ENCODE measurements at places on chromosomes 1 and 21. TPM values are rescaled to one million over a fixed set of nuclear protein-coding genes. Genes with fewer than 3 reads are reported as not detected.
A peak's percentile ranks its signal among the peaks of the same experiment; 100 is the strongest.

DNA sequence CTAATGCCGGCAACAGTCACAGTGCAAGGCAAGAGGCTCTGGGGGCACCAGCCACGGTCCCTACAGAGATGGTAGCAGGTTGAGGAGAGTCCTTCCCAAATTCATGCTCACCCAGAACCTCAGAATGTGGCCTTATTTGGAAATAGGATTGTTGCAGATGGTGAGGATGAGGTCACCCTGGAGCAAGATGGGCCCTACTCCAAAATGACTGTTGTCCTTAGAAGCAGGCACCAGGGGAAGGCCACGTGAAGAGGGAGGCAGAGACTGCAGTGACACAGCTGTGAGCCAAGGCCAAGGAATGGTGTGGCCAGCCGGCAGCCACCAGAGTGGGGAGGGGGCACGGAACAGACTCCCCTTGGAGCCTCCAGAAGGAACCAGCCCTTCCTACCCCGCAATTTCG is 70.8 kb upstream of the CLDN14 start:
- no peak for DNase-seq

DNA sequence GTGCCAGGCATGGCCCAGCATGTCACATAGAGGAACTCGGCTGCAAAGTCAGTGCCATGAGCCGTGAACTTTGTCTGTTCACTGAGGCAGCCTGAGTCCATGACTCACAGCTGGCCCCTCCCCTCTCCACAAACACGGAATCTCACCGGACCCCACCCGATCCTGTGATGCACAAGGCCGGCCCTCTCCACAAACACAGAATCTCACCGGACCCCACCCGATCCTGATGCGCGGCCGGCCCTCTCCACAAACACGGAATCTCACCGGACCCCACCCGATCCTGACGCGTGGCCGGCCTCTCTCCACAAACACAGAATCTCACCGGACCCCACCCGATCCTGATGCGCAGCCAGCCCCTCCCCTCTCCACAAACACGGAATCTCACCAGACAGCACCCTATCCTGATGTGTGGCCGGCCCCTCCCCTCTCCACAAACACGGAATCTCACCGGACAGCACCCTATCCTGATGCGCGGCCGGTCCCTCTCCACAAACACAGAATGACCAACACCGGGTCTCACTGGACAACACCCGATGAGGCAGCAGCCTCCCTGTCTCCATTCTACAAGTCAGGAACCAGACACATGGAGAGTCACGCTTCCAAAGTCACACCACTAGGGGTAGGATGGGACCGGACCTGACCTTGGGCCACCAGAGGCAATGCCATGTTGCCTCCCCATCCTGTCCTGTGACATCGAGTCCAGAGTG is 39.6 kb upstream of the GPR153 start:
- no peak for DNase-seq

GRCh38 chr1:99600782-99601181 is 45.1 kb upstream of the PALMD start:
- DNase-seq: no peak

DNA sequence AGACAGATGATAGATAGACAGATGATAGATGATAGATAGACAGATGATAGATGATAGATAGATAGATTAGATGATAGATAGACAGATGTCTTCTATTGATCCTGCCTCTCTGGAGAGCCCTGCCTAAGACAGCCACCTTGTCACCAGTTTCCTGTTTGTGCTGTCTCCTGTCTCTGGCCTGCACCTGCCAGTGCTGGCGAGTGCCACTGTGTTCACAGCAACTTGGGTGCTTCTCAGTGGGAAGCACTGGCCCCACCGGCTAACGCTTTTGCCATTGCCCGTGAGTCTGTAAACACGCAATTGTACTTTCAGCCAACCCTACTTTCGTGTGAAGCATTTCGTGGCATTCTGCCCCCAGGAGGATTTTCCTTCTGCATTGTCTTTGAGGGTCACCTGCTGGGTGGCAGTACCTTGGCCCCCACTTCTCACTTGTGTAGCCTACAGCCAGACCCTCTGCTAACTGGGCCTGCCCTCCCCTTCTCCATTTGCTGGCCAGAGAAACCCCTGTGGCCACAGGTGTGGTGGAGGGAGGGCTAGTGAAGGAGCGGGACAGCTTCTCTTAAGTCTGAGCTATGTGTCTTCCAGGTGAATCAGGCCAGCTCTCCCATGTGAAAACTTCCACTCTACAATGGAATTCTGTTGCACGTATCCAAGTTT is 23.4 kb upstream of the PDE9A start:
- no peak for DNase-seq

GRCh38 chr1:169802888-169803287 is 8.2 kb upstream of the METTL18 start:
- no peak for DNase-seq

OLFM3 gene
- polyA plus RNA-seq: not detected

ABCA4 gene
- 0.32 TPM for polyA plus RNA-seq

S100A9 gene
- polyA plus RNA-seq: 125 TPM

- no peak for DNase-seq
These were observed 11.1 kb downstream of the MTX1 start for GRCh38 chr1:155219592-155220031.

DNA sequence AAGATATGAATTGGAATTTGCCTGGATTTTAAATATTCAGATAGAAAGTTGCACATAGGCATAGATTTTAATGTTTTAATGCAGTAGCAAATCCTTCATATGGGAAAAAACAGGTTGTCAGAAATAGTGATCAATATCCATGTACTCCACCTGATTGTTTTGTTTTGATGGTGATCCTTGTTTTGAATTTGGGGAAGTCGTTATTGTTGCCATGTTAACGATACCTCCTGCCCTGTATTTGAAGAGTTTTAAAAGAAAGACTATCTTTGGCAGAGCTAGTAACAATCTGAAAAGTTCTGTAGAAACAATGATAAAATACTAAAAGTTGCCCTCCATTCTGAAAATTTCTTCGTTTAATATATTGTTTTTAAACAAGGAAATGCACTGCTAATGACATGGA is 1.1 kb downstream of the CEP350 start:
- DNase-seq: no peak

DNA sequence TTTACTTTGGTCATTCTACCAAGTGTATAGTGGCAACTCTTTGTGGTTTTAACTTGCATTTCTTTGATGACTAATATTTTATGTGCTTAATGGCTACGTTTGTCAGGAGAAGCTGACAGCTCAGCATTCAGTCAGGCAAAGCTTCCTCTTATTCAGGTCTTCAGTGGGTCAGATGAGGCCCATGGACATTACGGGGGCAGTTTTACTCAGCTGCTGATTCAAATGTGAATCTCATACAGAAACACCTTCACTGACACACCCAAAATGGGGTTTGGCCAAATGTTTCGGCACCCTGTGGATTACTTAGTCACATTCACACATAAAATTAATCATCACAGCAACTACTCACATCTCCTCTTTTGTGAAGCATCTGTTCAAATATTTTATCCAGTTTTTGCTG is 104.9 kb upstream of the PLD5 start:
- no peak for DNase-seq

DNA sequence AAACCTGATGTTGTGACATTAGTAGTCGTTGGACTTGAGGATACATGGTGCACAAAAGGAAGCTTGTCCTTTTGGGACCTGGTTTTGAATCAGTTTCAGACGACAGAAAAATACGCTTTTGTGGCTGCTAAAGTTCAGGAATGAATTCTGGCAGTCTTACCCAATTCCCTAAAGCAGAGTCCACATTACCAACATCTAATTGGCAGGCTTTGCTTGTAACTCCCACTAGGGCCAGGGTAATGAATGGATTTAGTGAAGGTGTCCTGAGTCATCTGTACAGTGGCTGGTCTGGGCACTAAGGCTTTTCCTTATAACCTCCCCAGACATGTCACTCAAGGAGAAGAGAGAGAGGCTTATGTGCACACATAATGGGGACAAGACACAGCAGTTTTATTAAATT is 66.2 kb upstream of the RNPC3 start:
- no peak for DNase-seq

- DNase-seq: no peak
These were observed 68.2 kb downstream of the RNF187 start for GRCh38 chr1:228555074-228555994.

DNA sequence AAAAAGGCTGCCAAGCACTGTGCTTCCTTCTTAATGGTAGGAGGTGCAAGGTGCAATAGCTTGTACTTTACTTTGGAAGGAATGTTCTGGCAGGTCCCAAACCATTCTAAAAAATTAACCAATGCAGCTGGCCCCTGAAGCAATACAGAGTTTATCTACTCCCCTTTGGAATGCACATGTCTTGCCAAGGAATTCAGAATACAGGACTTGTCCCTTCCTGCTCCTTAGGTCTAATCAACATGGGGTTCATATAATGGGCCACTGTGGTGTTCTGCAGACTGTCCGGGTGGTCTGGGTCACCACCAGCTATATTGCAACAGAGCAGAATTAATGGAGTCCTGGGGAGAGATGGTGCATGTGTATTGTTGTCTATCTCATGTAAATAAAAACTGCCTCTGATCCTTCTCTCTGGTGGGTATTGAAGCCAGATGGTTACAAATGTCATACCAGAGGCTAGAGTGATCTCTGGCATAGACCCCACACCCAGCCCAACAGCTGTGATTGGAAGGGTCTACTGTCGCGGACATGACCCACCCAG is 112.8 kb downstream of the RIPK4 start:
- DNase-seq: no peak

DNA sequence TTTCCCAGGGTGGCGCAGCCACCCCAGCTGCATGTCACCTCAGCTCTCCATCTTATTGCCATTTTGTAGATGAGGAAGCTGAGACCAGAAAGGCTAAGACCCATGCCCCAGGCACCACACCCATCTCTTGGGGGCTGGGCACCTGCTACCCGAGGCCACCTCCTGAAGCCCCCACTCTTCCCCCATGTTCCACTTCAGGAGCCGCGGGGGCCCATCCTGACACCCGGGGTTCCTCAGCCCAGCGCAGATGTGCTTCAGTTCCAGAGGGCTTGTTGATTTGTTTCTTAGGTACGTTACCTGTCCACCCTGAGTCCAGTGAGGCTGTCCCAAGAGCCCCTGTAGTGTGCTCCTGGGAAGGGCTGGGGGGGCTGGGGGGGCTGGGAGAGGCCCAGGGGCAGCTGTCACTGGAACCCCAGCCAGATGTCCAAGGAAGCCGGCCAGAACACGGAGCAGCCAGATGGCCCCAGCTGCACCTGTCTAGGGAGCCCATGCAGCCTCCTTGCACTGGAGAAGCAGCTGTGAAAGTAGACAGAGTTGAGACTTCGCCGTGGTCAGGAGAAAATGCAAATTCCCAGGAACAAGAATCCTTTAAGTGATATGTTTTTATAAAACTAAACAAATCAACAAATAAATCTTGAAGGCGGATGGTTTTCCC is 17.1 kb upstream of the CCDC27 start:
- no peak for DNase-seq

DNA sequence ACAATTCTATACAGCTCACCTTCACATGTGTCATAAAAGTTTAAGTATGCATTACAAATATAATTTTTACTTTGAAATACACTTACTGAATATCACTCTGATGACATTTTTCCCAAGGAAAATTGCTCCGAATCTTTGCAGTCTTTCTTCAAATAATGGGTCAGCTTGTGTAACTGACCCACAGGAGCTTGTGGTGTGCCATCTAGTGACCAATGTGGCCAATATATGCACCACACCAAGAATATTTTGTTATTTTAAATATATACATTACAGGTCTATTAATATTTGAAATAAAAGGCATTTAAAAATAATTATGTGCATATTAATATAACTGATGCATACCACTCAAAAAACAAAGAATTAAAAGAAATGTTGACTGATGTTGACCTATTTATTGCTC is 271.4 kb downstream of the TBX15 start:
- DNase-seq: no peak

HCRTR1 gene
- polyA plus RNA-seq: not detected

- no peak for DNase-seq
These were observed 80.9 kb upstream of the AJAP1 start for GRCh38 chr1:4573526-4573925.

- no peak for DNase-seq
These were observed 133.3 kb downstream of the XPR1 start for GRCh38 chr1:180765151-180765550.

GRCh38 chr1:193068013-193068412 is 8.6 kb downstream of the RO60 start:
- peak; percentile 47 for DNase-seq

ANKRD35 gene
- polyA plus RNA-seq: 1.9 TPM

ARHGEF16 gene
- polyA plus RNA-seq: 2.4 TPM

- DNase-seq: no peak
These were observed 67.0 kb downstream of the PRKAA2 start for GRCh38 chr1:56712150-56712549.

- DNase-seq: no peak
These were observed 166.3 kb upstream of the RAB4A start for GRCh38 chr1:229104654-229105053.
